ENCODE measurements at places on chromosomes 6 and 20. TPM values are rescaled to one million over a fixed set of nuclear protein-coding genes. Genes with fewer than 3 reads are reported as not detected.

- no peak for DNase-seq
- no peaks in the 10 kb centered on the region for H3K27me3 ChIP-seq
- H3K36me3 ChIP-seq = peaks cover 34% of the 10 kb centered on the region
These were observed 38.3 kb upstream of the SAMHD1 start for GRCh38 chr20:36989797-36990196.

IL17A gene
- total RNA-seq = not detected

IL20RA gene
- not detected for total RNA-seq

SLCO4A1 gene
- 67.3 TPM for total RNA-seq

All from activated CD4-positive, alpha-beta T cell treated with anti-CD3 and anti-CD28 coated beads, Interleukin-2, amount 10 ng/mL, durations not matched to agents 24 days and 14 days (primary cell).